NCI-H526 (cell line): ENCODE measurements at places on chromosomes 4 and X.
A peak's percentile ranks its signal among the peaks of the same experiment; 100 is the strongest.

- DNase-seq, result peak; percentile 27
Measured at GRCh38 chr4:8427761-8428287, 12.7 kb downstream of the ACOX3 start.

DNA sequence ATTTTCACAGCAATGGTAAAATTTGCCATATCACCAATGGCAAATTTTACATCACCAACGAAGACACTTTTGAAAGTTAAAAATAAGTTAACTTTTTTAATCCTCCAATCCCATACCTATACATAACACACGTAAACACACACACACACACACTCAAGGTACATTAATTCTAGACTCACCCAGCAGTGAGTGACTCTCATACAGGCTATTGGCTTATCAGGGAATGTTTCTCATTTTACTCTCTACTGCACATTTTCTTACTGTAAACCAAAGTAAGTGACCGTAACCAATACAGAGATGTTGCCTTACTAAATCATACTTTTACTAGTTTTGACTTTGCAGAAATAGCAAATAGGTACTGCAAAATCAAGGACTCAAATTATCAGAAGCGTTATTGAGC, 2.3 kb downstream of the VEGFC start:
- no peak for DNase-seq

DNA sequence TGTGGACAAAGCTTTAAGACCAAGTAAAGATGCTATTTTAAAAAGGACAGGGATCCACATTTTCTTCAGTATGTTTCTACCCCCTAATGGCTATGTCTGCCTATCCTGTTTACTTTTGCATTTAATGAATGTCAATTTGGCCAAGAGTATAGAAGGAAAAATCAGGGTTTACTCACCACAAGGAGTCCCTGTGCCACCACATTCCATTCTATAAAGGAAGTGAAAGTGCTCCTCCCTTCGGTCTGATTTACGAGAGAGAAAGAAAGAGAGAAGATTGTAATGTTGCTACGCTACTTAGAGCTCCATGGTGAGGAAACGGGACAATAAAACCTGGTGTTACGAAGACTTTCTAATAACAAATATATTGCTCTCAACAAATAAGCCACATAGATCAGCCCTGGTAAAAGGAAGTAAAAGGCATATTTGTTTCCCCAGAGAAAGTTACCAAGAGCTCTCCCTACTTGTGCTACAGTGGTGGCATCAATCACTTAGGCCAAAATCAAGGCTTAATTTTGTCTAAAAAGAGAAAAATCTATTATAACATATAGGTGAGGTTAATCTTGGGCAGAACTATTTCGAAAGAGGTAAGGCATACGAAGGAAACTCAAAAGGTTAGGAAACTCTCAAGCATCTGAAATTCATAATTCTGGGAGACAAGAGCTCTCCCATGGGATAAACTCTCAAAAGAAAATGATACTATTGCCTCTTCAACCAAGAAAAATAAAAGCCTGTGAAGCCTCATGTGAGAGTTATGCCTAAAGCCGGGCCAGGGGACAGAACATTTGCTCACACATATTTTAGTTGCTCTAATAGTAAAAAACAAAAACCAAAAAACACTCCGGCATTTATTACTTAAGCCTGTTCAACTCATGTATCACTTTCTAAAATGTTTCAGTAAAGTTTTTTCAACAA, 29.5 kb downstream of the TAPT1 start:
- DNase-seq, result no peak

- DNase-seq, result no peak
Measured at GRCh38 chr4:13558881-13559280, 14.6 kb upstream of the NKX3-2 start.

GRCh38 chr4:111954550-111954949, 190.7 kb upstream of the FAM241A start:
- DNase-seq, result no peak

DNA sequence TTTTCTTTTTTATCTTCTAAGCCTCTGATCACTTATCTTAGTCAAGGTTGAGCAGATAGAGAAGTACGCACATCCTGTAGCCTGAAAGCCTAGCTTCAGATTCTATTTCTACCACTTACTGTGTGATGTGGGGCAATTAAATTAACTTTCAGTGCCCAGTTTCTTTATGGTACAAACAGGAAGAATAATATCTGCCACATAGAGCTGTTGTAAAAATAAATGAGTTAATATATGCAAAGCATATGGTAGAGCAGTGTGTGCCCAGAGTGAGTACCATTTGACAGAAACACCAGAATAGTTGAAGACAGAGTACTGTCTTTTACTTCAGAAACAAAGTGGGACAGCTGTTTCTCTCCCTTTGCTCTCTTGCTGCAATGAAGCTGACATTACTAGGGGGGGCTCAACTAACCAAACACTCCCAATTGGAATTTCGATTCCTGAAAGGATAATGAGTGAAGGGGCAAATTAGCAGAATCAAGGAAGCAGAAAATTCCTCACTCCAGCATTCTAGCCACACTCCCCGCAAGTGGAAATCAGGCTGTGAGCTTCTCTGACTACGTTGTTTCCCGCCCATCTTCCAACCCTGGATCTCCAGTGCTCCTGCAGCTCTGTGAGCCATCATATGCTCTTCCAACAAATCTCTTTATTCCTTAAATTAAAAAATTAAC, 80.4 kb downstream of the MAPK10 start:
- DNase-seq, result peak; percentile 6

DNA sequence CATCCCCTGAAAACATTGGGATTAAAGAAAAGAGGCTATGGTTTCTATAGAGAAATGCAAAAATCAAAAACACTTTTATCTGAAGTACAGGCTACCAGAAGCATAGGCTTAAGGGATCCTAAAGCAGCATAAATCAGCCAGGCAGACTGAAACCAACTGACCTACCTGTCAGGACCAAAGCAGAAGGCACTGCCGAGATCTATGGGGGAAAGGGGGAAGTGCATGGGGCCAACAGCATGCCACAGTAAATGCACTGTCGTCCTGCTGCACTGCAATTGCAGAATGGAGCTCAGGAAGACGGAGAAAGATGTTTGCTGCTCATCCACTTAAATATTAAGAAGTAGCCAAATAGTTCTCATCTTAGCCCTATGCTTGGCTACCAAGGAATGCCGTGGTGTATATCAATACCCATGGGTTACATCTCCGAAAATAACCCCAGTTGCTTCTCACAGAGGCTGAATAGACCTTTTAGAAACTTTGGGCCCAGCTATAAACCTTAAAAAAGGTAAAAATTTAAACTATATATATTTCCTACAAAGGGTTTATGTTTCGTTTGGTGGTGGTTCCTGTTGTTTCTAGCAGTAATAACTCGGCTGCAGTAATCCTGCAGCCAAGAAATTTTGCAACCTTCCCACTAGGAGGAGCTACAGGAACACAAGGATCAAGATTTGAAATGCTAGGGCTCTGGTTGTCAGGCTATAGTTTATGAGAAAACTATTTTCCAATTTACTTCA, 312.2 kb upstream of the DIAPH2 start:
- peak; percentile 24 for DNase-seq

- DNase-seq, result no peak
Measured at GRCh38 chrX:67328476-67328875, 215.3 kb upstream of the AR start.

DNA sequence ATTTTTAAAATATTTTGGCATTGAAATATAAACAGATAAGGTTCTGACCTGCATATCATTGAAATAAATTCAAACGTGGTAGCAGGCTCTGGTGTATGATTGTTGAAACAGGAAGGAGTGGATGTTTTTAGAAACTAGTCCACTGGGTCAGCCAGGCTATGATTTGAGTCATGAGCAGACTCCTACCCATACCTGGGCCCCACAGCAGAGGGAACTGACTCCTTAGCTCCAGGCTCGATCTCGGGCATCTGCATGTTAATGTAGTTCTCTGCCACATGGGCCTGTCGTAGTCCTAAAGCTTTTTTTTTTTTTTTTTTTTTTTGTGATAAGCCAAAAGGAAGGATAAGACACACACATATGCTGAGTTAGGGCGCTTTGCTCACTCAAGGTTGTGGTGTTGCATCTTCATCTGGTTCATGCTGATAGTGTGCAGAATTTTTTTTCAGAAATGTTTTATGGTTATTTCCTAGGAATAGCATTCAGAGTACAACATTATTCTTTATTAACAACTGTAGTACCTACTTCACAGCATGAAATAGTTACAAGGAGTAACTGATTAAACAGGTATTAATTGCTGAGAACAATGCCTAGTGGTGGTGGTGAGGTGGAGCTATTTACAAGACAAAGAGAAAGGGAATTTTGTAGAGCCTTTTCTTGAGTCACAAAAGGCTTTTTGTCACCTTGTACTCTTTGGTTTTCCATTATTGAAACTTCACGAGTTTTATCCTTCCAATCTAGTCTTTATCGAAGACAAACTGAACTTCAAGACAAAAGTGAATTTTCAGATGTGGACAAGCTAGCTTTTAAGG, 27.3 kb downstream of the OFD1 start:
- DNase-seq, result no peak

GRCh38 chr4:152680988-152681603, 1.3 kb upstream of the TMEM154 start:
- DNase-seq, result no peak

DNA sequence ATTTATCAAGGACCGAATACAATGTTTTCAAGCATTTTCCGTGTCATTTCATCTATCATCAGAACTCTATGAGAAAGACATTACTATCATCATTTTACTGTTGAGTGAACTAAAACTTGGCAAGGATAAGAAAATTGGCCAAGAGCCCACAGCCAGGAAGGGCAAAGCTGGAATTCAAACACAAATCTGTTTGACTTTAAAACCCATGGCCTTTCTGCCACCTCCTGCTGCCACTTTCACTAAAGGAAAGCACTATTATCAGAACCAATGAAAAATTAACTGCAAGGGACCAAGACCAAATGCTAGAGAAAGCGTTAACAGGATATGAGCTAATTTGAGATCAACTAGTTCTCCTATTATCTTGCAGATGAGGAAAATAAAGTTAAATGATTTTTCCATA, 2759.2 kb downstream of the ARAP2 start:
- no peak for DNase-seq

- peak; percentile 40 for DNase-seq
Measured at GRCh38 chr4:8547108-8547911, 32.9 kb upstream of the GPR78 start.

DNA sequence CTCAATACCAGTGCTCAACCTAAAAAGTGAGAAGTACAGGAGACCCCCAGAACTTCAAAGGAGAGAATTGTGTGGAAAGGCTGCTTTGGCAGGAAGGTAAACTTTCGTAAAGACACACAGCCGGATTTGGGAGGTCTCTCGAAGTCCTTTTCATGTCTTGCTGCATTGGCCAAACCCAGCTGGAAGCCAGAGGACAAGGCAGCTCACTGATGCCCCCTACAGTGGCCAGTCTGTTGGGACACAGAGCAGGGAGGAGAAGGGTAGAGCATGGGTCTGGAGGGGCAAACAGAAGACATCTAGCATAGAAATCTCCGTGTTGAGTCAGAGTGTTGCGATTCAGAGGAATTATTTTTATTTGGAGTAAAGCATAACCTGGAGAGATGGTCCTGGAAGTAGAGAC, 198.9 kb downstream of the ANK2 start:
- DNase-seq, result peak; percentile 15

GRCh38 chr4:152860046-152860445, 76.1 kb upstream of the FHDC1 start:
- no peak for DNase-seq

- DNase-seq, result no peak
Measured at GRCh38 chr4:175823015-175823742, 11.1 kb upstream of the GPM6A start.

DNA sequence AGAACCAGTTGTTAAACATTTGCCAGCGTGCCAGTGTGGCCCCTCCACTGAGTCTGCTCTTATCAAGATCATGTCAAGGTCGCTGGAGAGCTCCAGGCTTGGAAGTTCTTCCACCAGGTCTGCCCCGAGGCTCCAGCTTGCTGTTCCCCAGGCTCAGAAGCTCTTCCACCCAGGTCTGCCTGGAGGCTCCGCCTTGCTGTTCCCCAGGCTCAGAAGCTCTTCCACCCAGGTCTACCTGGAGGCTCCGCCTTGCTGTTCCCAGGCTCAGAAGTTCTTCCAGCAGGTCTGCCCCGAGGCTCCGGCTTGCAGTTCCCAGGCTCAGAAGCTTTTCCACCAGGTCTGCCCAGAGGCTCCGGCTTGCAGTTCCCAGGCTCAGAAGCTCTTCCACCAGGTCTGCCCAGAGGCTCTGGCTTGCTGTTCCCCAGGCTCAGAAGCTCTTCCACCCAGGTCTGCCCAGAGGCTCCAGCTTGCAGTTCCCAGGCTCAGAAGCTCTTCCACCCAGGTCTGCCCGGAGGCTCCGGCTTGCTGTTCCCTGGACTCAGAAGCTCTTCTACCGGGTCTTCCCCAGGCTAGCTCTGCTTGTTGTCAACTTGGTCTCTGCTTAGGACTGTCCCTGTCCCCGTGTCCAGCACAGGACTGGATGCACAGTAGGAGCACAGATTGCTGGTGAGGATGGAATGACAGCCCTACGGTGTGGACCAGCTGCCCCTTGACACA, 54.4 kb downstream of the HMX1 start:
- DNase-seq, result no peak

GRCh38 chr4:183563874-183564273, 59.0 kb downstream of the ING2 start:
- DNase-seq, result no peak

DNA sequence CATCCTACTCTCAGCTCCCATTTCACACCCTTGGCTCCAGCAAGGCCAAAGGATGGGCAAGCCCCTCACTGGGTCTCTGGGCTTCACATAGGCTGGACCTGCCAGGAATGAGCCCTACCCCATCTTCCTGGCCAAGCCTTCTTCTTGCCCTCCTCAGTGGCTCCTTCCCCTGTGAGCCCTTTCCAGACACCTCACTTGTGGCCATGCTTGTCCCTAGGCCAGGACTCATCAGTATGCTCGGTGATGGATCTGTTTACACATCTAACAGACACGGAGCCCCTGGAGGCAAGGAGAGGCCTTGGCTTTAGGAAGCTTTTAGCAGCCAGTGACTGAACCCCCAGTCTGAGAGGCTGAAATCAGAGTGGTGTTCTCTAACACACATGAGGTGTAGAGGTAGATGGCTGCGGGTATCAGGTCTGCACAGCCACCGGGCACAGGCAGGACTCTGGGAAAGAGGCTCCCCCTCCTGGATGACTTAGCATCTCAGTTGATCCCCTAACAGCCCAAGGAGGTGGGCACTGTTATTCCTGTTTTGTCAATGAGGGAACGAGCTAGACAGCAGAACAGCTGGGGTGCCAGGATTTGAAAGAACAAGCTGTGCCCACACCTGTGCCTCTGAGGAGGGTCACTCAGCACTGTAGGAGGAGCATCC, 44.8 kb downstream of the PPP2R2C start:
- DNase-seq, result no peak

DNA sequence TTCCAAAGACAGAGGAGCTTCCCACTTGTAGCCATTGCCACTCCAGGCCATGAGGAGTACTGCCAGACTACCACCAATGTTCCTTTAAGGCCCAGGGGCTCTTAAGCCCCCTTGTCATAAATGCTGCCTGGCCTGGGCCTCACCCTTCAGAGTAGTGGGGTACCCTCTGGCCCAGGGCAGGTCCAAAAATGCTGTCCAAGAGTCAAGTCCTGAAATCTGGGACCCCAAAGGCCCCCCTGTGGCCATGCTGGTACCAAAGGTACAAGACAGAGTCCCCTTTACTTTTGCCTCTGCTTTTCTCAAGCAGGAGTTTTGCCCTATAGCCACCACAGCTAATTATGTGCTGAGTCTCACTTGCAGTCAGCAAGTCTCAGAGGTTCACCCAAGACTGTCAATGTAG, 16.4 kb downstream of the RAB33B start:
- DNase-seq, result no peak
